NCI-H460 (cell line): ENCODE measurements at places on chromosomes 3 and 15.

GRCh38 chr3:102195198-102195948 is 239.4 kb upstream of the ZPLD1 start:
- DNase-seq = no peak

GRCh38 chr15:63928185-63928842 is 94.6 kb upstream of the HERC1 start:
- DNase-seq = no peak

GRCh38 chr3:188788621-188789081 is 383.1 kb upstream of the TPRG1 start:
- no peak for DNase-seq

- no peak for DNase-seq
Measured at GRCh38 chr3:148266341-148266740, 431.4 kb upstream of the AGTR1 start.

DNA sequence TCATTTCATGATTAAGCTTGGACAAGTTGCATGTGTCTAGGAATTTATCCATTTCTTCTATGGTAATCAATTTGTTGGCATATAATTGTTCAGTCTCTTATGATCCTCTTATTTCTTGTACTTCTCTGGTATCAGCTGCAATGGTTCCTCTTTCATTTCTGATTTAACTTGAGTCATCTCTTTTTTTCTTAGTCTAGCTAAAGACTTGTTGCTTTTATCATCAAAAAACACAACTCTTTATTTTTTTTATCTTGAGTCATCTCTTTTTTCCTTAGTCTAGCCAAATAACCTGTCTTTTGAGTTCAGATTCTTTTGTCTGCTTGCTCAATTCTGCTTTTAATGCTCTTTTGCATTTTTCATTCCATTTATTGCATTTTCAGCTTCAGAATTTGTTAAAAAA is 37.3 kb downstream of the UBE3A start:
- DNase-seq = no peak

GRCh38 chr3:40725031-40725430 is 200.3 kb downstream of the ZNF621 start:
- no peak for DNase-seq

DNA sequence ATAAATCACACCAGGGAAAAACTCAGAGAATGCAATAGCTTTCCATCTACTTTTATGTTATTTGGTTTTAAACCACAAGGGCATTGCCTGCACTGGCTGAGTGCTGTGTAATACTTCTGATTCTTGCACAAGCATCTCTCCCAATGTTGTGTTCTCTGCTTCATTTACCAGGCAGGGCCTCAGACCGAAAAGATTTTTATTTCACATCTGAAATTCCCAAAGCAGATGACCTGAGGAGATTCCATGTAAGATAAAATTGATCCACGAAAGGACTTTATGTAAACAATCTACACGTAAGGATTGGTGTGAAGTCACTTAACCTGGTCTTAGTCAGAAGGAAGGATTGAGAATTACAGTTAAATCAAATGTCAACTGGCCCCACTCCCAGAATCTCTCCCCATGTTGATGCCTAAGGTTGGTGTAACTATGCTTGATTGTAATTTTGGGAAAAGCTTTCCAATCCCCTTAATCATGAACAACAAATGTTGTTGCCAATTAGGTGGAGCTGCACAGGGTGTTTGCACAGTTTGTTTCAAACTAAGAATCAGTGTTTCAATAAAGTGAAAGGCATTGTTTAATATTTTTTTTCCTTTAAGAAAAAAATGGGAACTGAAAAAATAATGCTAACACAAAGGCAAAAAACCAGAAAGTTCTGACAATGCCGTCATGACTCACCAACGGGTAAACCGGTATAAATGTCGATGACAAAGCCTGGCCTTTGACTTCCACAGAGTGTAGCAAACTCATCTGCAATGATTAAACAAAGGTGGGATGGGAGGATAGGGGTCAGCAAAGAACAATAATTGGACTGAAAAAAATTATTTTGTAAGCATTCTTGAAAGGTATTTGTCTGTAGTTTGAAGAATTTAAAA is 128.6 kb downstream of the DUT start:
- DNase-seq = no peak

GRCh38 chr15:80177156-80177555 is 24.4 kb downstream of the FAH start:
- DNase-seq = no peak

DNA sequence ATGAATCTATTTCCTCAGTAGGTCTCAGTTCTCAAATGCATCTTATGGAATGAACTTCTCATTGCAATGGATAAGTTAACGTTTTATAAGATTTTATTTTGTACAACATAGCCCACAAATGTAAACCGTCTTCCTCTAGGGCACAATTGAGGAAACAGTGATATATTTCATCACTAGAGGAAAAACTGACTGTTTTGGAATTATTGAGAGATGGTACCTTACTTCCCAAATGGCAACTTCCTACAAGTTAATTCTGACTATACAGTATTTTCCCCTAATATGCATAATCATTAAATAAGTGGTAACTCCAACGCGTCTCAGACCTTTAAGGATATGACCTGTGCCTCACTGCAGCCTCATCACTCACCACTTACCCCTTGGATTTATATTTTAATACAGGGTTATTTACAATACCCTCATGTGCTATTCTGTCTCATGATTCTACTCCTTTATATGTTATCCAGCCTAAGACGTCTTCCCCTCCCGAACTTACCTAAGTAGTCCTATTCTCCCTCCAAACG is 13.3 kb downstream of the GABPB1 start:
- DNase-seq = no peak

GRCh38 chr3:64224826-64225610 is at the start of gene PRICKLE2:
Gene PRICKLE2 (minus strand): TSS chr3:64225466. CDS start chr3:64198927, 26,539 bp downstream.
- no peak for DNase-seq

- DNase-seq = peak; percentile 66
Measured at GRCh38 chr15:68536331-68537095, 42.3 kb upstream of the CORO2B start.
